Hepatocyte (in vitro differentiated cells): ENCODE measurements at places on chromosomes 5 and 9. TPM values are rescaled to one million over a fixed set of nuclear protein-coding genes. Genes with fewer than 3 reads are reported as not detected.

Gene ADAMTS12
- 8.7 and 8.9 TPM in 2 replicates for total RNA-seq

- no peaks in the 10 kb centered on the region for H3K27me3 ChIP-seq
- H3K27ac ChIP-seq: no peak overlapping the region
- H3K4me1 ChIP-seq: no peaks in the 10 kb centered on the region
- H3K4me3 ChIP-seq: no peak overlapping the region
- H3K36me3 ChIP-seq: no peaks in the 10 kb centered on the region
Measured at GRCh38 chr9:85453850-85454249, 287.9 kb downstream of the AGTPBP1 start.

Gene MYORG
- 30.0 and 32.2 TPM in 2 replicates for total RNA-seq

DNA sequence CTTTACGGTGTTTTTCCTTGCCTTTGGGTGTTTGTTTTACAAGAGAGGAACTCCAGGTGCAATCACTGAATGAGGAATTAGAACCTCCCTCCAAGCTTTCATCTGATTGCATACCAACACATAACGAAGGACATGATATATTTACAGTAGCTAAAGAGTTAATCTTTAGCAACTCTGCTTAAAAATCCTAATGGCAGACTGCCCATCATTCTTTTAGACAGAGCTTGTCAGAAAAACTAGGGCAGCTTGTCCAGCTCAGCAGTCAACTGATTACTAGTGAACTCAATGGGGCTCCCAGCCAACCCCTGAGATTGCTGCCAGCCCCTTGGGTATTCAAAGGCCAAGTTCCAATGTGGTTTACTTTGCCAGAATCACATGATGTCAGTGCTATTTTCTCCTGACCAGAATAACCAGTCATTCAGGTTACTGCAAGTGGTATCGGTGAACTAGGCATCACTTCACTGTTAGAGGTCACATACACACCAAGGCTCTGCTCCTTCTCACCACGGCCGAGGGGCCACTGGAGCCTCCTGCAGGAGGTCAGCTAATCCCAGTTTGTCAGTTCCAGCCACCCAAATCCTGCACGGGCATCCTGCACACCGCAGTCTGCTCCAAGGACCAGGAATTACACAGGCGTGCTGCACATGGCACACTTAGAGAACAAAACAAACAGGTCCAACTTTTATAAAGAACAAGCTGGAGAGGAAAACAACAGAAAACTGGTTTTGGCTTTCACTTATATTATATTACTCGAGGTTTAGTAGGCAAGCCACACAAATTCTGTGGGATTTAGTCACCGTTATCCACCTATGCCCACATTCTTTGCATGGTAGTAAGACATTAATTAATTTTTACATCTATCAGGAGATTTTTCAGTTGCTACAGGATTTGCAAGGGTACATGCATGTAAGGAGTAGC lies 62.5 kb downstream of the NFIB start:
- no peak overlapping the region for H3K4me3 ChIP-seq
- peaks cover 27% of the 10 kb centered on the region for H3K4me1 ChIP-seq
- no peaks in the 10 kb centered on the region for H3K36me3 ChIP-seq
- H3K27ac ChIP-seq: peak overlapping the region; percentile 46
- DNase-seq: peak; percentile 78

Gene GPX8
- total RNA-seq: 178 and 196 TPM in 2 replicates

GRCh38 chr9:114769624-114770023 lies 36.2 kb downstream of the TNFSF15 start:
- DNase-seq: no peak
- H3K27ac ChIP-seq: no peak overlapping the region

Gene SPAG8
- total RNA-seq: 0.10 and 1.4 TPM in 2 replicates

DNA sequence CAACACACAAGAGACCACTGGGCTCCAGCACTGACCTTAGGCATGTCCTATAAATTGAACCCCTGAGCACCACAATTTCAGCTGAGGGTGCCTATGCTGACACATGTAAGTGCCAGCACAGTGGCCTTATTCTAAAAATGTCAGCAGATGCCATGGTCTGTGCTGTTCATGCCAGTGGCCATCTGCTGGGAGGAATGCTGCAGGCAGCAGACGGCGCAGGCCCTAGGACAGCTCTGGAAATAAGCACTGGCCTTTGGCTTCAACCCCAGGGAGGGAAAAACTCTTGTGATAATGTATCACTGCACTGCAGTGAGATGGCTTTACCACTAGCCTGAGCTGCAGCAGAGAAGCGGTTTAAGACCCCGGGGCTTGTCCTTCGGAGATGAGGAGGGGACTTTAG lies 98.5 kb downstream of the SYK start:
- no peak overlapping the region for H3K27ac ChIP-seq
- no peak overlapping the region for H3K4me3 ChIP-seq
- H3K36me3 ChIP-seq: no peaks in the 10 kb centered on the region
- no peaks in the 10 kb centered on the region for H3K4me1 ChIP-seq

- no peak for DNase-seq
- H3K27me3 ChIP-seq: no peaks in the 10 kb centered on the region
- no peak overlapping the region for H3K27ac ChIP-seq
Measured at GRCh38 chr5:131509801-131510200, 125.2 kb downstream of the RAPGEF6 start.

GRCh38 chr9:8188723-8189407 lies 389.3 kb upstream of the DMAC1 start:
- H3K27me3 ChIP-seq: no peaks in the 10 kb centered on the region
- H3K27ac ChIP-seq: no peak overlapping the region
- H3K4me3 ChIP-seq: no peak overlapping the region
- no peaks in the 10 kb centered on the region for H3K4me1 ChIP-seq

DNA sequence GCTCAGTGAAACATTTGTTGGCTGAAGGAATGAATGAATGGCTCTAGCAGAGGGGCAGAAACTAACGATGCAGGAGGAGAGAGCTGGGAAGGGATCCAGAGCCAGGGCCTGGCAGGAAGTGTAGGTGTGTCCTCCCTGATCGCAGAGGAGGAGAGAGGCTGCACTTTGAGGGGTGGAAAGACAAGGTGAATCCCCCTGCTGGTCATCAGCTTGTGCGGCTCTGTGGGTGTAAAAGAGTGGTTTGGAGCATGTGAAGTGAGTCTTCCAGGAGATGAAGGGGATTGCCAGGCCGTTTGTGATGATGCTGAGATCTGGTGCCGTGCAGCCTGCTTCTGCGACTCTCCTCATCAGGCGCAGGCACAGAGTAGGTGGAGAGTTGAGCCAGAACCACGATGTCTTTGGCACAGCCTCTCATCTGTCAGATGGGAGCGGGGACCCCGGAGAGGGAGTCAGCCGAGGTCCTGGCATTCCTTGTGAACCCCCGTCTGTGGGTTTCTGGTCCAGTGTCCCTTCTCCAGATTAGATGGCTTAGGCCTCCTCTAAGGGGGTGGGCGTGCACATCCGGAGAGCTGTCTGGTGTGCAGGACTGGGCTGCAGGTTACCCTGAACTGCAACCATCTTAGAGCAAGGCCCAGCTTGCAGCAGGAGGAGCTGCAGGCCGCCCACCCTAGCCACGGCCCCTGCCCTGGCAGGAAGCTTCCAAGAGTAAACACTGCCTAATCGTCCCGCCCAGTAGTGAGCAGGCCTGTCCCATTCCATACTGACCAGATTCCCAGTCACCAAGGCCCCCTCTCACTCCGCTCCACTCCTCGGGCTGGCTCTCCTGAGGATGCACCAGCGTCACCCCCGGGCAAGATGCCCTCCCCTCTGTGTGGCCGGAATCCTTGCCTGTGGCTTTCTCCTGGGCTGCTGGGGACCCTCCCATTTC lies at the start of gene ADAMTS13:
ADAMTS13 (plus strand) TSS at position 753 of the 928 bp plus-strand sequence; CDS start at position 830, 77 bp downstream.
- no peak for DNase-seq
- H3K4me1 ChIP-seq: peaks cover 5% of the 10 kb centered on the region
- H3K27me3 ChIP-seq: no peaks in the 10 kb centered on the region
- H3K4me3 ChIP-seq: no peak within 1 kb of the TSS
- no peak within 1 kb of the TSS for H3K27ac ChIP-seq

Gene TLX3
- not detected in 2 replicates for total RNA-seq

GRCh38 chr9:127549751-127550150 lies 62.3 kb upstream of the STXBP1 start:
- no peak overlapping the region for H3K4me3 ChIP-seq
- peaks cover 17% of the 10 kb centered on the region for H3K4me1 ChIP-seq
- no peaks in the 10 kb centered on the region for H3K36me3 ChIP-seq
- no peak overlapping the region for H3K27ac ChIP-seq
- H3K27me3 ChIP-seq: no peaks in the 10 kb centered on the region

DNA sequence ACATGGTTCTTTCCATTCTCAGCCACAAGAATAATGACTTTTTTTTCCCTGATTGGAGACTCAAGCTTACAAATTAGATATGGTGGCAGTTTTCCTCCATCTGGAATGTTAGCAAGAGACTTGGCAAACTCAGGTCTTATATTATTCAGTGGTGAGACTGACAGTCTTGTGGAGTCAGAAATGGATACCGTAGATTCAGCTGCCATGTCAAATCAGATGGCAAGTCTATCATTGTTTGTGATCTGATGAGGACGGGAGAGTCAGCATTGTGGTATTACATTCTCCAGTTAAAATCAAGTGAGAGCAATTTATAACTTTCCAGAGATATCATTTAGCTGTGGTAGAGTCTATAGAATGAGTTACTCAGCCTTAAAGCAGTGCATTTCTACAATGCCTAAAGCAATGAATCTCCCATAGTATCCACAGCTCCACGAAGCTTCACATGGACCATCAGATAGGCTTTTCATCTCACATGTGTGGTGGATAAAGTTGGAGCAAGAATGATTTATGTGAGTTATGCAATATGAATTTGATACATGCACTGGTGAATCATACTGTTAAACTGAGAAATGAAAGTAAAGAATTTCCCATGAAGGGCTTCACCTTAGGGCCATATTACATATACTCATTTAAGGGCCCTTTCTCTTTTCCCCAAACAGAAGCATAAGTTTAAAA lies 430.6 kb downstream of the ZNF608 start:
- DNase-seq: no peak
- no peaks in the 10 kb centered on the region for H3K4me1 ChIP-seq
- H3K4me3 ChIP-seq: no peak overlapping the region
- no peak overlapping the region for H3K27ac ChIP-seq

DNA sequence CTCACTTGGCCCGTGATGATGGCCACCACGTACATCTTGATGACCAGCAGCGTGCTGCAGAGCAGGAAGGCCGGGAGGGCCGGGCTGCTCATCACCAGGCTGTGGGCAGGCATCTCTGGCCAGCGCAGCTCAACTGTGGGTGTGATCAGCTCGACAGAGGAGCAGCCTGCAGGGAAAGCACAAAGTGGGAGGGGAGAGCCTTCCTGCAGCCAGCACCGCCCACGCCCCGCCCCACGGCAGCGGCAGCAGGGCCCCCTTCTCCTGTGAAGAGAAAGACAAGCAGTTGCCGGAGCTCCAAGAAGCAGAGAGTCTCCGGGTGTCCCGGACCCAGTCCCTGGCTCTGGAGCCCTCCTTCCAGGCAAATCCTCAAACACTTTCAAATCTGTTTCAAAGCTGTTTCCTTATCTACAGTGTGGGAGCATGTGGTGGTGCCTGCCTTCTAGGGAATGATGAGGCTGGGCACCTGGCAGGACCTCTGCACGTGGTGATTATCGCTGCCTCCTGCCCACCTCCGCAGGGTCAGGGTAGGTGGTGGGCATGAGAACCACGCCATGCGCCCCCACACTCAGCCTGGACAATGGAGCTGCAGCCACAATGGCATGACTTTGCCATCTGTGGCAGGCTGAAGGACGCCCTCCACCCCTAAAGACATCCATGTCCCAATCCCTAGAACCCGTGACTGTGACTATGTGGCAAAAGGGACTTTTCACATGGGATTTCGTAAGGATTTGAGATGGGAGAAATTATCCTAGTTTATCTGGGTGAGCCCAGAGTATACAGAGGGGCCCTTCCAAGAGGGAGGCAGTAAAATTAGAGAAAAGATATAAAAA lies at the start of gene PTGES:
PTGES (minus strand) TSS at position 143 of the 830 bp plus-strand sequence; CDS start at position 113, 30 bp downstream.
- H3K4me3 ChIP-seq: peak within 1 kb of the TSS; percentile 16
- H3K4me1 ChIP-seq: peaks cover 19% of the 10 kb centered on the region
- H3K27ac ChIP-seq: peak within 1 kb of the TSS; percentile 77

GRCh38 chr5:54227109-54227508 lies 83.3 kb downstream of the ARL15 start:
- no peak overlapping the region for H3K27ac ChIP-seq
- no peaks in the 10 kb centered on the region for H3K36me3 ChIP-seq
- no peak overlapping the region for H3K4me3 ChIP-seq
- H3K4me1 ChIP-seq: no peaks in the 10 kb centered on the region
- no peak for DNase-seq

Gene ENTR1
- 38.2 and 50.1 TPM in 2 replicates for total RNA-seq

Gene SLC12A7
- 19.7 and 30.2 TPM in 2 replicates for total RNA-seq

DNA sequence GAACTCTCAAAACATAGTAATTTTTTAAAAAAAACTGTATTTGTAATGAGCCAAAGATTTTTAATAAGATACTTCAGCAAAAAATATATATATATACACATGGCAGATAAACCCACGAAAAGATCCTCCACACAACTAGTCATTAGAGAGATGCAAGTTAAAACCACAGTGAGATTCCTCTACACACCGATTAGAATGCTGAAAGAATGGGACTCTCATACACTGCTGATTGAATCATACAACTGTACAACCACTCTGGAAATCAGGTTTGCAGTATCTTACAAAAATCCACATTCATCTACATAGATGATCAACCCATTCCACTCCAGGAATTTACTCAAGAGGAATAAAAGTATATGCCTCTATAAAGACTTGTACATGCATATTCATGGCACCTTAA lies 43.7 kb downstream of the RASEF start:
- no peak overlapping the region for H3K4me3 ChIP-seq
- H3K27me3 ChIP-seq: no peaks in the 10 kb centered on the region
- no peak overlapping the region for H3K27ac ChIP-seq
- DNase-seq: no peak
- no peaks in the 10 kb centered on the region for H3K36me3 ChIP-seq

- H3K27me3 ChIP-seq: no peaks in the 10 kb centered on the region
- no peak overlapping the region for H3K4me3 ChIP-seq
- no peak for DNase-seq
- H3K36me3 ChIP-seq: peaks cover 3% of the 10 kb centered on the region
- H3K4me1 ChIP-seq: peaks cover 2% of the 10 kb centered on the region
- H3K27ac ChIP-seq: no peak overlapping the region
Measured at GRCh38 chr9:100290714-100291113, 62.0 kb downstream of the TEX10 start.

- H3K27ac ChIP-seq: no peak overlapping the region
- DNase-seq: no peak
- no peaks in the 10 kb centered on the region for H3K36me3 ChIP-seq
- H3K27me3 ChIP-seq: no peaks in the 10 kb centered on the region
- H3K4me1 ChIP-seq: no peaks in the 10 kb centered on the region
- H3K4me3 ChIP-seq: no peak overlapping the region
Measured at GRCh38 chr5:8340261-8340660, 471.3 kb downstream of the MTRR start.

Gene IFNA21
- not detected in 2 replicates for total RNA-seq

GRCh38 chr5:98581112-98581997 lies 192.1 kb upstream of the RGMB start:
- DNase-seq: no peak
- H3K4me3 ChIP-seq: no peak overlapping the region
- peaks cover 4% of the 10 kb centered on the region for H3K4me1 ChIP-seq
- H3K27me3 ChIP-seq: no peaks in the 10 kb centered on the region

Gene HTR4
- 2.0 and 2.3 TPM in 2 replicates for total RNA-seq

Gene FGF10
- 6.1 and 6.2 TPM in 2 replicates for total RNA-seq

Gene SEMA6A
- total RNA-seq: 50.0 and 68.6 TPM in 2 replicates

DNA sequence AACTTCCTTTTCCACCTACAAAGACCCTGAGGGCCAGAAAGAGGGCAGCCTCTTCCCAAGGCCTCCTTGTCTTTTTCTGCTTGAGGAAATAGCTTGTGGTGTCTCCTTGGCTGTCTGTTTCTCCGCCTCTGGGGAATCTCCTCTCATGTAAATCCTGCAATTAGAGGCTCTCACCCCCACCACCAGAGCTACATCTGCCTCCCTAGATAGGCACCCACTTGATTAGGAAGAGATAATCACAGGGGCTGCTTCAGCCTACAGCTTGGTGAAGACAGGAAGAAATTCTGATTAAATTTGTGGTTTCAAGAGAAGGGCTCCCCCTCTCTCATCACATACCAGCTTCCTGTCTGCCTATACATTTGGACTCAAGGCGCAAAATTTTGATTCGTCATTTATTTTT lies 75.6 kb downstream of the TLR4 start:
- no peak overlapping the region for H3K27ac ChIP-seq
- no peak for DNase-seq
- no peaks in the 10 kb centered on the region for H3K4me1 ChIP-seq
- no peaks in the 10 kb centered on the region for H3K36me3 ChIP-seq
- H3K27me3 ChIP-seq: peaks cover 10% of the 10 kb centered on the region
